Endothelial cell (in vitro differentiated cells): ENCODE measurements at places on chromosomes 7 and 10.

DNA sequence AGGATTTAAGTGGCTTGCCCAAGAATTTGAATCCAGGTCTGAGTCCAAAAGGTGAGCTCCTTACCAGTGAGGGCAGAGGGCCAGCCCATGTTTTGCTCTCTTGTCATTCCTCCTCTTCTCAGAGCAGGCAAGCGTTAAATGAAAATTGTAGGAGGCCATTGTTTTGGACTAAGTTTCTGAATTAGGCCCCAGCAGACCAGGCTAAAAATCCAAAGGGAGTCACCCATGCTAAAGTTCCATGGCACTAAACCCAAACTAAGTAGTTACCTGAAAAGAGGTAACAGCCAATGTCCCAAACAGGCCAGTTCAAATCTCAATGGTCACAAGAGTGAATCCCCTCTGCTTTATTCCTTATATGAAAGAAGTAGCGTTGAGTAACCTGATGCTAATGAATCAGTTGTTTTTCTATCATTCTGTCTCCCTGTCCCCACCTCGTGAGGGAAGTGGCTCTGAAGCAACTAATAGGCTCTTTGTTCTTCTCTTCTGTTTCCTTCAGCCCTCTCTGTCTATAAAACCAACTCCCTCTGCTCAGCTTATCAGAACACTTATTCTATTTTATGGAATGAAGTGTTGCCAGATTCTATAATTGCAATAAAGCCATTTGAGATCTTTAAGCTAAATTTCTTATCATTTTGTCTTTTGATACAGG, 17.5 kb upstream of the CDH23 start:
- DNase-seq: no peak

GRCh38 chr7:116696707-116697106, 24.7 kb downstream of the MET start:
- no peak for DNase-seq

DNA sequence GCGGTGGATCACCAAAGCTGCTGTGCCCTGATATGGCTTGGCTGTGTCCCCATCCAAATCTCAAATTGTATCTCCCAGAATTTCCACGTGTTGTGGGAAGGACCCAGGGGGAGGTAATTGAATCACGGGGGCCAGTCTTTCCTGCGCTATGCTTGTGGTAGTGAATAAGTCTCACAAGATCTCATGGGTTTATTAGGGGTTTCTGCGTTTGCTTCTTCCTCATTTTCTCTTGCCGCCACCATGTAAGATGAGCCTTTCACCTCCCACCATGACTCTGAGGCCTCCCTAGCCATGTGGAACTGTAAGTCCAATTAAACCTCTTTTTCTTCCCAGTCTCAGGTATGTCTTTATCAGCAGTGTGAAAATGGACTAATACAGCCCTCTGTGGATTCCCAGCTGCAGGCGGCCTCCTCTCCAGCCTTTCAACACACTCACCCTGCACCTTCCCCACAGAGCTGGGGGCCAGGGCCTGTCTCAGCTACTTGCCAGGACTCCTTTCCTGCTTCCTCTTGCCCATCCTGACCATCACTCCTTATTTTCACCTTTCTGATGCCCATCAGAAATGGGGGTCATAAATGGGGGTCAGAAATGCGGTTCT, 57.2 kb upstream of the TOMM7 start:
- DNase-seq: no peak

DNA sequence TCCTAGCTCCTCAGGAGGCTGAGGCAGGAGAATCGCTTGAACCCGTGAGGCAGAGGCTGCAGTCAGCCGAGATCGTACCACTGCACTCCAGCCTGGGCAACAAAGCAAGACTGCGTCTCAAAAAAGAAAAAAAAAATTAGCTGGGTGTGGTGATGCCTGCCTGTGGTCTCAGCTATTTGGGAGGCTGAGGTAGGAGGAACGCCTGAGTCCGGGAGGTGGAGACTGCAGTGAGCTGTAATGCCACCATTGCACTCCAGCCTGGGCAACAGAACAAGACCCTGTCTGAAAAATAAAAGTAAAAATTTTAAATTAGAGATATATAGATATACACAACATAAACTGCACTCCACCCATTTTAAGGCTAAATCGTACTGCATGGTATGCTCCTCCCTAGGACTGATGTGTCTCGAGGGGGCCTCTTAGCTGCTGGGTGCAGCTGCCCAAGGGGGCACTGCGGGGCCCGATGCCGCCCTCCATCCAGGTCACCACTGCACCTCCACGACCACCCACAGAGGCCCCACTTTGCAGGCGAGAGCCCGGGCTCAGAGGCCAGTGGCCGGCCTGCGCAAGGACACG, 40.9 kb upstream of the FOXK1 start:
- no peak for DNase-seq

- no peak for DNase-seq
Observed at GRCh38 chr7:46317256-46317655, 396.2 kb upstream of the IGFBP3 start.

DNA sequence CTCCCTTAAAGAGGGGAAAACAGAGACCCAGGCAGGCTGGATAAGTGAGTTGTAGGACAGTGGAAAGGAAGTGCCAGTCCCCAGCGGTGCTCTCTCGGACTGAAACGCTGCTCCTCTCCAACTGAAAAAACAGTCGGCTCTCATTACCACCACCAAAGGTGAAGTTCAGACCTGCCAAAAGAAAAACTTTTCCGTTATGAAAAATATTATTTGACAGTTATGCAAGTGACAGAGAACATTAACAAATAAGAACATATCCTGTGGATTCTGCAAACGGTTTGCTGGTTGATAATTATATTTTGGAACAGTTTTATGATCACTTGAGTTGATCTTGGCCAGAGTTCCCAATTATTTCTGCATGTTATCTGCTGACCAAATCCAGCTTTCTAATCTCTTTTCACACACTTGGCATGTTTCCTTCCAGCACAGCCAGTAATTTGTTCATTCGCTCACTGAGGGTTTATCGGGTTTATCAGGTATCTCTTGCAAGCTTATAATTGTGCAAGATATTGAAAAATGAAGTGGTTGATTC, 82.6 kb downstream of the PTPRE start:
- DNase-seq: no peak

- DNase-seq: no peak
Observed at GRCh38 chr7:81159402-81159801, 240.6 kb upstream of the SEMA3C start.

- DNase-seq: no peak
Observed at GRCh38 chr10:80674809-80675208, 137.1 kb downstream of the SH2D4B start.

DNA sequence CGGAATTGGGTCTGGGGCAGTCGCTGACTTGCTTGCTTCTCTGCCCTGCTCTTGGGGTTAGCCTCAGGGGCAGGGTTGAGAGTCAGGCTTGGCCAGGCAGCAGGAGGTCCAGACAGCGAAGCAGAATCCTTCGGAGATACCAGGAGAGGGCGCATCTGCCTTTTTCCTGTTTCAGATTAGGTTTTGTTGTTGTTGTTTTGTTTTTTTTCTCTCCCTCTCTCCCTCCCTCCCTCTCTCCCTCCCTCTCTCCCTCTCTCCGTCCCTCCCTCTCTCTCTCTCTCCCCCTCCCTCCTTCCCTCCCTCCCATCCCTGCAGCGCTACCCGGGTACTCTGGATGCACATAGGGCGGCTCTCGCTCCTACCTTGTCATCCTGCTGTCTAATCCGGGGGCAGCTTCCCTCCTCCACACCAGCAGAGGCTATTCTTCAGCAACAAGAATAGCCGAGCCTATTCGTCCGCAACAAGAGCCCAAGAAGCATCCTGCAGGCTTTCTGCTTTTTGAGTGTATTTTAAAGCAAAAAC, 758 bp upstream of the OPTN start:
- peak; percentile 46 for DNase-seq

- DNase-seq: no peak
Observed at GRCh38 chr7:90657481-90657880, 61.4 kb downstream of the CDK14 start.

- DNase-seq: no peak
Observed at GRCh38 chr10:79412516-79412915, 32.9 kb downstream of the ZCCHC24 start.

DNA sequence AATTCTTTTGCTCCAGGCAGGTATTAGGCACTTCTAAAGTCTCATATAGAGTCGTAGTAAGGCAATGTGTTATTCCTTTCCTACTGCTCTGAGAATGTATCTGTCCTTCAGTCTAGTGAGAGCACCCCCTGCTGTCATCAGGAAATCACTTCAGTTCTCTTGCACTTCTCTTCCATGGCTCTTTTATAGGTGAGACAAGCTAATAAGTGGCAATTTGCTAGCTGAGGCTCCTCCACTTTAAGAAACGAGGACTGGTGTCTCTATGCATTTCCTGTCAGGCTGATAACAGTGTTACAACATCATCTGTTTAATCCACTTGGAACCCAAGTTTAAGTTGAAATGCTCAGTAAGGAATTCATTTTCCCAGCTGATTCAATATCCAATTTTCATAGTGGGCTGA, 350.6 kb downstream of the TFEC start:
- DNase-seq: peak; percentile 50

DNA sequence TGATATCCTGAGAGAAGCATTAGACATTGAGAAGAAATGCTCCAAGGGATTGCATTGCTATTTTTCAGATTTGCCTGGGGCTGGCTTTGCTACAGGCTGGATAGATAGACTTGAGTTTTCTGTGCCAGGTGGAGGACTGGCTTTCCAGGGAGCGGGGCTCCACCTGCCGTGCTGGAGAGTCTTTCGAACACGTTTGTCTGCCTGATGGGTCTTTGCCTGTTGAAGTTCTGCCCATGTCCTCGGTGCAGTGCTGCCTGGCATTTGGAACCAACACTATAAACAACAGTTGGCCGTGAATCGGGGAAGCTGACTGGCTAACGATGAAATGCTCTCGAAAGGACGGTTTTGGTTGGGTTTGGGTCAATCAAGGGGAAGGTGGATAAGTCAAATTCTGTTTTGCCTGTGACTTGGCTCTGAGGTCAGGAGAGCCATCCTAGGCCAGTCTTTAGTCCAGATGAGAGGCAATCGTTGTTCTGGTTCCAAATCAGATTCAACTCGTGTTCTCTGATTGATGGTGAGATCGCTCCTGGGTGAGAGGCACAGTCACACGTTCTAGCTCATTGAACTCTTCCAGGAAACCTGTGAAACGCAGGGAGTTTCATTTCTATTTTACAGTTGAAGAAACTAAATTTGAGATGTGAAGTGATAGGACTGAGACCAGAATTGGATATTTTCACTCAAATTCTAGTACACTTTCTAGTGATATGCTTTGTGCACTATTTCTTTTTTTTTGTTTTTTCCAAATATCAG, 599.0 kb downstream of the TYW1 start:
- DNase-seq: no peak

- DNase-seq: no peak
Observed at GRCh38 chr7:108203537-108203936, 73.4 kb upstream of the LAMB4 start.

DNA sequence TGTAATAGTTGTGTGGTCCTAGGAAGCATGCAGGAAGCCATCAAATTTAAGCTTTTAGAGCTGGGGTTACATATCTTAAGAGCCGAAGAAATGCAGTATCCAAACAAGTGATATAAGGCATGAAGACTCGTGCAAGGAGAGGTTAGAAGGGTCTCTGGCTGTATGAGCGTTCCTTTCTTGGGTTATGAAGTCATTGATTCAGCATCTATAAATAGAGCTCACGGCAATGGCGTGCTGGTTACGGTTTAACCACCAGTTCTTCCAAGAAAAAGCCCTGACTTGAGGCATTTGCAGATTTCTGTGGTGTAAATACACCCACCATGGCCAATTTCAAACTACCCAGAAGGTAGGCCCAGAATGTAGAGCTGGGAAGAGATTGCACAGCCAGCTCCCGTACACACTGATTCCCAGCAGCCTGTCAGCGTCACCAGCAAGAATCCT, 72.0 kb upstream of the KAT6B start:
- no peak for DNase-seq

- no peak for DNase-seq
Observed at GRCh38 chr10:100038561-100039071, 28.9 kb upstream of the DNMBP start.

GRCh38 chr10:57905861-57906260, 361.8 kb downstream of the IPMK start:
- no peak for DNase-seq

DNA sequence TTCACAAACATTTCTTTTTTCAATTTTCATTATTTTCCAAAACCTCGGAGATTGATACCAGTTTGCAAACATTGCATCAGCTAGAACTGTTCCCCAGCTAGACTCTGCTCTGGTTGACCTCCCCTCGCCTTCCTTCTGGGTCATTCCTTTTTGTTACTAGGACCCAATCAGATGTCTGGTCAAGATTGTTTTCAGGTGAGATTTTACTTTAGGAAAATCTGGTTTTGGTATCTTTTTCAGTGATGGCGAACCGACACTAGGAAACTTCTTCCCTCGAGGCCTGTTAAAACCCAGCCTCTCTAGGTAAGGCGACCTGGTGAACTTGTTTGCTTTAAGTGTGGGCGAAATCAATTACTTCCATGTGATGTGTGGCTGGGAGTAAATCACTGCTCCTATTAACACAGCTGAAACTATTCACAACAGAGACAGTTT, 8.4 kb downstream of the PROSER2 start:
- DNase-seq: no peak

GRCh38 chr10:76887223-76888010, 750.2 kb downstream of the KCNMA1 start:
- DNase-seq: no peak

DNA sequence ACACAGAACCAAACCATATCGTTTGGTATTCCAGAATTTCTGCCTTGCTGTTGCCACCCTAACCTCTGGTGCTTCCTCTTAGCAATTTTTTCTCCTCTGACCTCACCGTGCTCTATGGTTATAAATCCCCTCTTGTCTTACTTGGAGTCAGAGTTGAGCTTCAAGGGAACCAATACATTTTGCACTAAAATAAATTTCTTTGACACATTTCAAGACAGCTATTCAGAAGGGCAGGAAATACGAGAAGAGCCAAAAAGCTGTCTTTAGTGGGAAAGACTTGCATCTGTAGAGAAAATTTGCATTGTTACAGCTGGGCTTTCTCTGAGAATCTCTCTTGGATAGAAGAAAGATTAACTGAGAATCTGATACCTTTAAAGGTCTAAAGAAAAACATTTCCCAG, 14.5 kb upstream of the AKR1C2 start:
- no peak for DNase-seq

DNA sequence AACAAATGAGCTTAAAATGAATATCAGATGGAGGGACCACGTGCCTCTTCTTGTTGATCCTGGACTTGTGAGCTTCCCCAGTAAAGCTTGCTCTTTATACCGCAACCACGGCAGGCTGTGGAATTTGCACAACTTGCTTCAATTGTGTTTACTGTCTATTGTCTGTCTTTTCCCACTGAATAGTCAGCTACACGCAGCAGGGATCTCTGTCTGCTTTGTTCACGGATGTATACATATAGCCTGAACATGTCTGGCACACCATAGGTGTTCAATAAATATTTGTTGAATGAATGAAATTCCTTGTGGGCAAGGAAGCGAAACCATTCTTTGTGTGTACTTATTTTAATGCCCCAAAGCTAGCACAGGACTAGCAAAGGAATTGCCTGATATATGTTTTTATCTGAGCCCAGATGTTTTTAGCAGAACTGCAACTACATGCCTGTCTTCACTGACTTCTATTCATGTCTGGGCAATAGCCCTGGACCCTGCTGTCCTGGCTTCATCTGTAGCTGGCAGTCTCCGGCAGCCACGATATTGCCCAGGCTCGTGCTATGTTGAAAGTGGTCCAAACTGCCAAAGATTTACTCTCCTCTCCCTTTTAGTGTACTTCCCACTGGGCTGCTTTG, 29.9 kb upstream of the IFRD1 start:
- DNase-seq: no peak
